ENCODE measurements at places on chromosomes 1 and 21.

- DNase-seq = no peak
Measured at GRCh38 chr1:145828367-145829026, 4.5 kb downstream of the POLR3C start.

GRCh38 chr1:193419295-193419694 is 232.9 kb upstream of the B3GALT2 start:
- no peak for DNase-seq

DNA sequence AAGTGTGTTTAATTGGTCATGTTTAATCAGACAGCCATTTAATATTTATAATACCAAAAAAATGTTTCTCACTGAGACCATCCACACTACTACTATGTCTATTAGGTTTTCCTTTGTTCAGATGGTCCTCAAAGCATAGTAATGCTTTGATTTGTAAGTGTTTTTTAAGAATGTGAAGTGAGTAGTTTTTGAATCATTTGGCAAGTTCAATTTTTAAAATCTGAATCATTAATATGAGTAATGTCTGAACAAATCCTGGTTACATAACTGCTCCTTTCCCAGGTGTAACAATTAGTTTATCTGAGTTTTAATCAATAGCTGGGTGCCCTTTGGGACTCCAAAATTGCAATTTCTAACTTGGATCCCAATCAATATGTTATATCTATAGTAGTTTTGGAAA is 23.5 kb upstream of the RPL5 start:
- no peak for DNase-seq

GRCh38 chr1:75745276-75745675 is 20.8 kb downstream of the ACADM start:
- no peak for DNase-seq

- no peak for DNase-seq
Measured at GRCh38 chr1:91831132-91831930, 54.6 kb downstream of the TGFBR3 start.

GRCh38 chr1:195939844-195940243 is 668.4 kb downstream of the KCNT2 start:
- no peak for DNase-seq

- no peak for DNase-seq
Measured at GRCh38 chr1:65948609-65949229, 156.0 kb downstream of the PDE4B start.

GRCh38 chr1:225777058-225777582 is 506 bp upstream of the SRP9 start:
- DNase-seq = no peak

- no peak for DNase-seq
Measured at GRCh38 chr1:147647796-147648633, 22.3 kb downstream of the ACP6 start.

DNA sequence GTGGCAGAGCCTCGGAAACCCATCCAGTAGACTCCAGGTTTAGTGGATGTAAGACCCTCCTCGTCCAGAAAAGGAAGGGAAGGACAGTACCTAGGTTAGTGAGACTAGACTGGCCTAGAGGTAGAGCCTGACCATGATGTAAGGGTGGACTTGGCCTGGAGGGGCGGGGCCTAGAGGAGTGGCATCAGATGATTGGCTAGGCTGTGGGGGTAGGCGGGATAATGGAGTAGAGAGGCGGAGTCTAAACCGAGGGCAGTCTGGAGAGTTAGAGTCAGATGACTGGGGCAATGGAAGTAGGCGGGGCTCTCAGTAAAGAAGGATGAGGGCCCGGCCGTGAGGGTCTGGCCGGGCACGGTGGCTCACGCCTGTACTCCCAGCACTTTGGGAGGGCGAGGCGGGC is 70.1 kb downstream of the EPHB2 start:
- DNase-seq = no peak

DNA sequence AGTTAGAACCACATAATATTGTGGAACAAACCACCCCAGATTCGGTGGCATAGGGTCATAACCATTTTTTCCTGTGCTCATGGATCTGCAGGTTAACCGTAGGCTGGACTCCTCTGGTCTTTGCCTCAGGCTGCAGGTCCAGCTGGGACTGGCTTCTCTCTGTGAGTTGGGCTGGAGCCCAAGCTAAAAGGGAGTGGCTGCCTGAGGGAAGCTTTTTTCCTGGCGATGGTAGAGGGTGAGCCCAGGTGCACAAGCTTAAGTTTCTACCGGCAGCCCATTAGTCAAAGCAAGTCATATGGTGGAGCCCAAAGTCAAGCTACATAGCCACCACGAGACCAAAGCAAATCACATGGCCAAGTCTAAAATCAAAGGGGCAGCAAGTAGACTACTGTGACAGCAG is 13.8 kb downstream of the EPHX4 start:
- no peak for DNase-seq

DNA sequence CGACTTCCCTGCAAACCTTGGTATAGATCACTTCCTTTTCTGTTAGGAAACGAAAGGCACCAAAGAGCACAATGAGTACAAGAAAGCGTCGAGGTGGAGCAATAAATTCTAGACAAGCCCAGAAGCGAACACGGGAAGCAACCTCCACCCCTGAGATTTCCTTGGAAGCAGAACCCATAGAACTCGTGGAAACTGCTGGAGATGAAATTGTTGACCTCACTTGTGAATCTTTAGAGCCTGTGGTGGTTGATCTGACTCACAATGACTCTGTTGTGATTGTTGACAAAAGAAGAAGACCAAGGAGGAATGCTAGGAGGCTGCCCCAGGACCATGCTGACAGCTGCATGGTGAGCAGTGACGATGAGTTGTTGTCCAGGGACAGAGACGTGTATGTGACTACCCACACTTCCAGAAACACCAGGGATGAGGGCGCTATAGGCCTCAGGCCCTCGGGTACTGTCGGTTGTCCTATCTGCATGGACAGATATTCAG is 18.5 kb downstream of the FAM89A start:
- DNase-seq = no peak

DNA sequence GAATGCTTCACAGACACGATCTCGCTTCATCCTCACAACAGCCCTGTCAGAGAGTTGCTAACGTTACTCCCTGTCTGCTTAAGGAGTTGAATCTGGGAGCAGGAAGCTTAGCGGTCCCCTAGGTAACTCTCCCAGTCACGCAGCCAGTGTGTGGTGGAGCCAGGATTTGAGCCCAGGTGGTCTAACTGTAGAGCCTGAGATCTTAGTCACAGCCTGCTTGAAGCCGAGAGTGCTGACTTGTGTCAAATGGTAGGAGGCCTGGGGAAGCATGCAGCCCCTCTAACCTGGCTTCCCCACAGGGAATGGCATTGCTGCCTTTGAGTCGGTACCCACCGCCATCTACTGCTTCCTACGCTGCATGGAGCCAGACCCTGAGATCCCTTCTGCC is 4.1 kb downstream of the ADPRS start:
- DNase-seq = no peak

Data from activated naive CD4-positive, alpha-beta T cell (primary cell).